Right ventricle myocardium inferior (tissue), 1 donor: ENCODE measurements at places on chromosomes 13 and 19. TPM values are rescaled to one million over a fixed set of nuclear protein-coding genes. Genes with fewer than 3 reads are reported as not detected.

The RTBDN gene
- total RNA-seq, result not detected

The MCEMP1 gene
- 1.1 TPM for total RNA-seq

The SMAD9 gene
- 1.9 TPM for total RNA-seq

The LHB gene
- not detected for total RNA-seq

The ZNF285 gene
- 4.9 TPM for total RNA-seq

The KIR3DL1 gene
- total RNA-seq, result not detected

The BICRA gene
- total RNA-seq, result 8.8 TPM

The PSG6 gene
- not detected for total RNA-seq

The TTC9B gene
- not detected for total RNA-seq

The ZFP36 gene
- 48.7 TPM for total RNA-seq

The KLK12 gene
- total RNA-seq, result not detected

DNA sequence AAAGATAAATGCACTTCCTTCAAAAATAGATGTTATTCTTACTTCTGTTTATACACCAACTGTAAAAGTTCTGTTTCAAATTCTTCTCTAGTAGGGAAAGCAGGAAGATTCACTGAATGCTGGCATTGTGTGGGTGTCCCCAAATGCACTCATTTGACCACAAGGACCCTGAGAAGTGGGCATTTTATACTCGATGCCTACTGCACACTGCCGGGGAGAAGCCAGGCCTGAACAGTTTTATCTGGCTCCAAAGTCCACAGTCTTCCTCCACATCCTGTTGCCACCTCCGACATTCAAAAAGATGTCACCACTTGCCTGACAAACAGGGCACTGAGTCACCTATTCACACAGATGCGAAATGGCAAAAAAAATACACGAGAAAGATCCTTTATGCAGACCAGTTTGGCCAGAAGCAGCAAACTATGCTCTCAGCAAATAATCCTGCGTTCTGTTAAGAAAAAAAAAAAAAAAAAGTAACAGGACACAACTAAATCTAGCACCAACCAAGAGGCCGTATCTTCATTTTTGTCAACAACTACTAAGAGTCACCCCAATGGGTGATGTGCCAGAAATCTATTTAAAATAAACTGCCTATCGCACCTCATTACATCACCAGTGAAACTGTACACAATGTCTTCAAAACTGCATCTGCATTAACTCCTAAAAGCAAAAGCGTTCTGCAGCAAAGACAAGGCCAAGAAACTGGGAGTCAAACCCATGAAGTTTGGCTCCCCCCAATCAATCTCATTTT, 6.2 kb downstream of the ZC3H4 start:
- DNase-seq, result no peak

GRCh38 chr13:79778741-79779460, 297.9 kb downstream of the NDFIP2 start:
- no peak for DNase-seq

DNA sequence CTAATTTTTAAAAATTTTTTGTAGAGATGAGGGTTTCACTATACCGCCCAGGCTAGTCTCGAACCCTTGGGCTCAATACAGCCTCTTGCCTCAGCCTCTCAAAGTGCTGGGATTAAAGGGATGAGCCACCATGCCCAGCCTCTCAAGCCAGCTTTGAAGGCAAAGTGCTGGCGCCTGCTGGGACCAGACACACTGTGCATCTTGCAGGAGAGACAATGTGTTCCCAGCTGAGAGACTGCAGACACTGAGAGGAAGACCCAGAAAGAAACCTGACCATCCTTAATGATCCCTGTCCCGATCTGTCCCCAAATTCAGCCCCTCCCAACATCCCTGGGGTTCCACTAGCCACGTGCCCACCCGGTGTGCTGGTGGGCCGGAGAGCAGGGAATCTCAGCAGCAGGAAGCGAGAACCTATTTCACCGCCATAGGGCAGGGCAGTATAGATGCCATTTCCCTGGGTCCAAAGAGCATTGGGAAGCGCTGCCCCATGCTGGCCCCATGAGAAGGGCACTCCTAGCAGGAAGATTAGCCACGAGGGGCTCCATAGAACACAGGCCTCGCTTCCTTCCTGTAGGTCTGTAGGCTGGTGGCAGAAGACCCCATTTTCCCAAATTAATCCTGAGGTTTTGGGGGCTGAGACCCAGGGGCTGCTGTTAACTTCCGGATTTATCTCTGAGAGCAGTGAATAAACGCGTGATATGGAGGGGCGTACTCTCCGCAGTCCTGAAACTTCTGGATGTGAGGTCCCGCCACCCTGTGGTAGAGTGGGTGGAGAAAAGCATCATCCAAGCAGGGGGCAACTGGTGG, 968 bp downstream of the RAVER1 start:
- DNase-seq, result peak; percentile 32

DNA sequence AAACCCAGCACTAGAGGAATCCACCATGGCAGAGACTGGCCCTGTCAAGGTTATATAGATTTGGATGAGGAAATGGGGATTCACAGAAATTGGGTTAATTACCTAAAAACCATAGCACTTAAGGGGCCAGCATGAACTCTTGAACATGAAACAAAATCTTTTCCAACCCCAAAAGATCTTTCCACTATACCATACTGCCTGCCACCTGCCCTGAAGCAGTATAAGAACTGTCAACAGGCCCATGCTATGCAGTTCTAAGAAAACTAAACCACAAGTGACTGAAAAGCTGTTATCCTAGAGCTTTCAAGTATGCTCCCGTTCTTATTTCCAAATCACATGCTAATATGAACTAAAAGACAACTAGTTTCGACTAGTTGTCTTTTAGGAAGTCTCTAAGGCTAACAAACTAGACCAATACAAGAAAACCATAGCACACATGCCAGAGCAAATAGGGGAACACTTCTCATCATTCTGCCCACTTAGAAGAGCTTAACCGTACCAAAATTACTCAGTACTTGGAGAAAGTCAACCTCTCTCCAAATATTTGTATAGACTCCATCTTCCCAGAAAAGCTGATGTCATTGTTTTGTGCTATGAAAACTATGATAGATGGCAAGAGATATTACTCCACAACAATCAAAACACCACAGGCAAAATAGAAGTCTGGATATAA, 27.5 kb downstream of the HSPH1 start:
- no peak for DNase-seq

GRCh38 chr19:1401138-1401888, at the start of gene GAMT:
Gene GAMT, minus strand, starts transcription at chr19:1401542. Its CDS starts 66 bp downstream, at chr19:1401476.
- no peak for DNase-seq

- DNase-seq, result peak; percentile 20
Measured at GRCh38 chr13:96033220-96034015, 19.8 kb downstream of the UGGT2 start.

GRCh38 chr13:49346460-49346859, 97.4 kb downstream of the CAB39L start:
- no peak for DNase-seq

DNA sequence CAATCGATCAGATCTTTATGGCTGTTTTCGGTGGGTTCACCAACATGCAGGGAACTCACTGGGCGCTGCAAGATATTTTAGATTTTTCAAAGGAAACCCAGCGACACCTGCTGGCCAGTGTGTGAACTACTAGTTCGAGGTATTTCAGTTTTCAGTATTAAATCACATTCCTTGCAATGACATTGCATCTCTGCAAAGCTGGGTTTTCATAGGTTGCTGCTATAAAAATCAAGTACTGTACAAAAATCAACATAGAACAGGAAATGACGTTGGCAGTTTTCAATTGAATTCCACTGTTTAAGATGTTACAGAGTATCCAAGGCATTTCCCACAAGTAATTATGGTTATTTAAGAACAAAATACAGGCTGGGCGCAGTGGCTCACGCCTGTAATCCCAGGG, 17.6 kb downstream of the LIG1 start:
- DNase-seq, result no peak

DNA sequence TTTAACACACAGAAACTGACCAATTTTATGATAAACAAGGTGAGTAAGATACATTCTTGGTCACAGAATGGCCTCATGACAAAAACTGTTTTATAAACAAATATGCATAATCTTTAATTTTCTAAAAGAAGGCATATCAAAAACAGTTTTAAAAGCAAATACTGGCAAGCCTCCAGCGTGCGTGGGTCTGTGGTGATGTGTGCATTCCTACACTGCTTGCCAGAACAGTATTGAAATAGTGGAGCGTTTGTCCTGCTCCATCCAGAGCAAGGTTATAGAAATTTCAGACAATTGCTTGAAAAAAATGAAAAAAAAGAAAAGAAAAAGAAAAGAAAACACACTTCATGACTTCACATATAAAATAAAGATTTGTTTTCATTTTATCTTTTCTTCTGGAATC, 140.9 kb downstream of the MZT1 start:
- DNase-seq, result no peak

DNA sequence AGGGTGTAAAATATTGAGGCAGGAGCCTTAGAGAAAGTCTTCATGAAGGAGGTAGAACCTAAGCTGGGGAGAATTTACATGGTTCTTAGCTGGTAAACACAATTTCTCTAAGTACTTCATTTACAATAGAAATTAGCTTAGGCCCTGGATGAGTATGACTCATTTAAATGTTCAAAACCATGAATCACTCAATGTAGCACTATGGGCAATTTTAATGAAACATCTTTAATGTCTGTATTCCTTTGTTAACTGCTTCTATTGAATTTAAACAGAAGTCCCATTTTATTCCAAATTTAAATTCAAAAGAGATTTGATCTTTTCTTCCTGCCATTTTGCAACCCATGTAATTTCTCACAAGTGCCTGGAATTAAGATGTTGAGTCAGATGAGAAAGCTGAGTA, 252.1 kb downstream of the RFC3 start:
- no peak for DNase-seq

DNA sequence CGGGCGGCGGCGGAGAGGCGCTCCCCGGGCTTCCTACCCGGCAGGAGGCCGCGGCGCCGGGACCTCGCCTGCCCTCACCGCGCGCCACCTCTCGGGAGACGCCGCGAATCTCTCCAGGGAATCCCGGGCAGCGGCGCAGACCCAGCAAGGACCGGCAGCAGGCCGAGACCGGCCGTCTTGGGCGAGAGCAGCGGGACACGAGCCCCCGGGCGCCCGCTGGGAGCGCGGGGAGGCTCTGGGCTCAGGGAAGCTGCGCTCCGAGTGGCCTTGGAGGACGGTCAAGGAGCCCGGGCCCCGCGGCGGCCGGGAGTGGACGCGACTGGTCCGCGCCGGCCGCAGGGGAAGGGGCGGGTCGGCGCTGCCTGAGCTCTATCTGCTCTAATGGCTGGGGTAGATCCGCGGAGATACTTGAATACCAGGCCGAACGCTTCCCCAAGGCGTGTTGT, 14.7 kb downstream of the CDX2 start:
- no peak for DNase-seq

DNA sequence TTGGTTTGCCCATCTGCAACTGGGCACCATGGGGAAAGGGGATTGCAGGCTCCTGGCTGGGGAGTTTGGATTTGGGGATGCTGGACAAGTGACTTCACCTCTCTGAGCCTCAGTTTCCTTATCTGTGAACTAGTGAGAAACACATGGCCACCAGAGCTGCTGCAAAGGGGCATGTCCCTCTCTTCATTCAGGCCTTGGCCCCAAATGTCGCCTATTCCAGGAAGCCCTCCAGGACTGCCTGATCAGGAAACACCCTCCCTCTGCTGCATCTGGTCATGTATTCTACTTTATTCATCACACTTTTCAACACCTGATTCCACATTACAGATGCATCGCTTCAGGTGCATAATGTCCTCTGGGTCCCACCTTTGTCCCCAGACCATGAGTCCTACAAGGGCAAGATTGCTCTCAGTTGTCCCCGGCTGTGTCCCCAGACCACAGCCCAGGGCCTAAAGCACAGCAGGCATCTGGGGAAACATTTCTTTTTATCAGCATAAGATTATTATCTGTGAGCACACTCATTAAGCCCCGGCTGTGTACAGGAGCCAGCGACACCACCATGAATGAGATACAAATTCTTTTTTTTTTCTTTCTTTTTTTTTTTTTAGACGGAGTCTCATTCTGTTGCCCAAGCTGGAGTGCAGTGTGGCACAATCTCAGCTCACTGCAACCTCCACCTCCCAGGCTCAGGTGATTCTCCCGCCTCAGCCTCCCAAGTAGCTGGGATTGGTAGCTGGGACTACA, 37.5 kb downstream of the ARRDC2 start:
- no peak for DNase-seq

GRCh38 chr19:21611659-21612402, 106.4 kb downstream of the ZNF429 start:
- no peak for DNase-seq

GRCh38 chr13:43879755-43880181, at the start of gene LACC1:
Gene LACC1, plus strand, starts transcription at chr13:43879904. Its CDS starts 1,082 bp downstream, at chr13:43880986.
- DNase-seq, result peak; percentile 81

DNA sequence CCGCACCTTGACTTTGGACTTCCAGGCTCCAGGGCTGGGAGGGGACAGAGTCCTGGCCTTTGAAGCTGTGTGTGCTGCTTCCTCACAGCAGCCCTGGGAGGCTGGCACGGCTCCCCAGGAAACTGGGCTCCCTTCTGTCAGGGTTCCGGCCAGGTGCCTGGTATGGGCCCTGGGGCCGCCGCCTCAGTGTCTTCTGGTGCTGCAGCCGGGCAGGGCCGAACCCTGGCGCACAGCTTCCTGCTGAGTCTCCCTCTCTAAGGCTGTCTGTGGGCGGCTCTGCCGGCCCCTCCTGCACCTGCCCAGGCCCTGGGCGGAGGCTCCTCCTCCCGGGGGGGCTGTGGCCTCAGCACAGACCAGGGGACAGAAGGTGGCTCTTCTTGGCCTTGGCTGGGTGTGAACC, 32.4 kb downstream of the GPX4 start:
- no peak for DNase-seq

GRCh38 chr19:11091703-11092153, 2.5 kb downstream of the LDLR start:
- peak; percentile 64 for DNase-seq

DNA sequence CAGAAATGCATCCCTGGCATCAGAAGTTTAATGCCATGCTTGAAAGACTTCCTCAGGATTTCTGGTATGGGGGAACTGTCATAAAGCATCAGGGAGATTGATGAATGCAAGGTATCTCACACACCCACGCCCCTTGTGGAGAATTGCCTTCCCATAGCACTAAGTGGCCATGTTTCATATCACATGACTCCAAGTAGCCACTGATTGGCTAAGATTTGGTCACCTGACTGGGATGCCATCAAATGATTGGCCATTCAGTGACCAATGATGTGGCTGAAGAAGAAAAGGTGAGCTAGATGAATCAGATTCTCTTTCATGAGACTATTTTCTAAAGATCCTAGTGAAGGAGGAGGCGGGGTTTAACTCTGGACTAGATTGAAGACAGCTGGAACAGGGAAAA, 7.3 kb downstream of the KLK8 start:
- no peak for DNase-seq

- DNase-seq, result no peak
Measured at GRCh38 chr19:32066056-32066455, 279.4 kb upstream of the ZNF507 start.

DNA sequence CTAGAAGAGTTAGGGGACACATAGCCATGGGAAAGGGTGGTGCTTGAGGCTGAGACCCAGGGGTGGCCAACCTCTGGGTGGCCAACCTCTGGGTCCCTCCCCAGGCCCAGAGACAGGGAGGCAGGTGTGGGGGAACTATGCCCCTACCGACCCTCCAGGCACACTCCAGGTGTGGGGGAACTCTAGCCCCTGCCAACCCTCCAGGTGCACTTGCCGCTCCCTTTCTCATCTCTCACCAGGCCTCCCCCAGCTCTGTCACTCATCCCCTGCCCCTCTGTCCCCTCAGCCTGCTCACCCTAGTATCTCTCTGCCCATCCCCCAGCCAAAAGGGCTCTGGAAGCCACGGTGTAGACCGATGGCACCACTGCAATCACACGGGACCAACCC, 10.6 kb upstream of the VSTM2B start:
- no peak for DNase-seq

- DNase-seq, result peak; percentile 33
Measured at GRCh38 chr13:32107474-32107873, 75.9 kb downstream of the FRY start.

GRCh38 chr13:18714889-18715288, 466.7 kb downstream of the TUBA3C start:
- DNase-seq, result no peak

GRCh38 chr13:106681536-106681935, 113.6 kb upstream of the ARGLU1 start:
- DNase-seq, result no peak
